ENCODE measurements at places on chromosomes 5 and 9.

DNA sequence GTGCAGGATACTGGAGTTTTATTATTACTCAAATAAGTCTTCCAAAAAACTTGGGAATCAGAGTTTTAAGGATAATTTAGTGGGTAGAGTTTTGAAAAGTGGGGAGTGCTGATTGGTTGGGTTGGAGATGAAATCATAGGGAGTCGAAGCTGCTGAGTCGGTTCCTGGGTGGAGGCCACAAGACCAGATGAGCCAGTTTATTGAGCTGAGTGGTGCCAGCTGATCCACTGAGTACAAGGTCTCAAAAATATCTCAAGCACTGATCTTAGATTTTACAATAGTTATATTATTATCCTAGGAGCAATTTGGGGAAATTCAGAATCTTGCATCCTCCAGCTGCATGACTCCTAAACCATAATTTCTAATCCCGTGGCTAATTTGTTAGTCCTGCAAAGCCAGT lies 804.9 kb upstream of the SEMA6A start:
- DNase-seq, result no peak

GRCh38 chr5:164487939-164488338 lies 982.5 kb downstream of the MAT2B start:
- no peak for DNase-seq

DNA sequence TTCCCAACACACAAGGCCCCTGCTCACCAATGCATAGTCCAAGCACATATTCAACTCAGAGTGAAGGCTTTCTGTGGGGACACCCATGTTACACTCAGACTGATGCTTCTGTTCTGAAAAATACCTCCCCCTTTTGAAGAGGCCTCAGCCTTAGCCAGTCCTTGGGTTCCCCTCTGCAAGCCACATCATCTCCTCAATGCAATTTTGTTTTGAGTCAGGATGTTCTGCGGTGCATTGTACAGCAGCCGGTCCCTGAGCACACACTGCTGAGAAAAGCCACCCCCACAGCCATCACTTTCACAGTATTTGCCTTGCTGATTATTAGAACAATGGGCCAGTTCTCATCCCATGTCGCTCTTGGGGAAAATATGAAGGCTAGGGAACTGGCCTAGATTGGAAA lies 241.2 kb downstream of the FAM114A2 start:
- DNase-seq, result no peak

- no peak for DNase-seq
Observed at GRCh38 chr9:81455462-81456219, 233.7 kb downstream of the TLE1 start.

DNA sequence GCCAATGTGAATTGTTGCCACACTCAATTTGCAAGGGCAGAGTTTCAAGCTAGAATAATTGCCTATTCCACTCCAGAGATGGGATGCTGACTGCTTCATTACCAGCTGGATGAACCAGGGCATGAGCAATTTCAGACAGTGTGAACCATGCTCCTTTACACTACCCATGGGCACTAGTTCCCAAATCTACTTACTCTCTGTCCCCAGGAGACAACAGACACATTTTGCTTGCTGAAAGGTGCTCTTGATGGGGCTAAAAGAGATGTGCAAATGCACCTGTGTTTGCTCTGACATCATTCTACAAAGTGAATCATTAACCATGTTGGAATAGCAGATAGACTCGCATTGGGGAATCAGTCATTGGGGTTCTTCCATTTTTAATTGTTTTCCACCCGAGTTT lies 522.3 kb upstream of the NUDT12 start:
- DNase-seq, result no peak

GRCh38 chr5:56233230-56233629 lies at the start of gene ANKRD55:
ANKRD55 (minus strand) TSS chr5:56233330; CDS start chr5:56232913, 417 bp downstream.
- no peak for DNase-seq

GRCh38 chr9:120735415-120736126 lies 21.3 kb upstream of the MEGF9 start:
- DNase-seq, result no peak

- DNase-seq, result no peak
Observed at GRCh38 chr9:96399325-96399633, 15.8 kb upstream of the SLC35D2 start.

GRCh38 chr9:124812441-124812876 lies 35.5 kb downstream of the OLFML2A start:
- no peak for DNase-seq

GRCh38 chr5:178587763-178588611 lies 2.2 kb downstream of the COL23A1 start:
- DNase-seq, result no peak

Measured in activated CD4-positive, CD25-positive, alpha-beta regulatory T cell treated with anti-CD3 and anti-CD28 coated beads, Interleukin-2, amount 50 U/mL, for 72 hours (primary cell).